ENCODE measurements at places on chromosomes 2 and 18.

DNA sequence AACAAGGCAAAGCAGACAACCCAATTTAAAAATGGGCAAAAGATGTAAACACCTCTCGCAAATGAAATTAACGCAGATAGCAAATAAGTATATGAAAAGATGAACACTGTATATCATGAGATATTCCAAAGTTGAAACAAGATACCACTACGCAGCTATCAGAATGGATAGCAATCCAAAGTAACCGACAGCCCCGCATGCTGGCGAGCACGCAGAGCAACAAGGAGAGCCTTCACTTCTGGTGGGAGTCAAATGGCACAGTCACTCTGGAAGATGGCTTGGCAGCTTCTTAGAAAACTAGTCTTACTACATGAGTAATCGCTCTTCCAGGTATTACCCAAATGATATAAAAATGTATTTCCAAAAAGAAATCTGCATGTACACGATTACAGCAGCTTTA lies 1.4 kb downstream of the NDUFA10 start:
- no peak for DNase-seq

DNA sequence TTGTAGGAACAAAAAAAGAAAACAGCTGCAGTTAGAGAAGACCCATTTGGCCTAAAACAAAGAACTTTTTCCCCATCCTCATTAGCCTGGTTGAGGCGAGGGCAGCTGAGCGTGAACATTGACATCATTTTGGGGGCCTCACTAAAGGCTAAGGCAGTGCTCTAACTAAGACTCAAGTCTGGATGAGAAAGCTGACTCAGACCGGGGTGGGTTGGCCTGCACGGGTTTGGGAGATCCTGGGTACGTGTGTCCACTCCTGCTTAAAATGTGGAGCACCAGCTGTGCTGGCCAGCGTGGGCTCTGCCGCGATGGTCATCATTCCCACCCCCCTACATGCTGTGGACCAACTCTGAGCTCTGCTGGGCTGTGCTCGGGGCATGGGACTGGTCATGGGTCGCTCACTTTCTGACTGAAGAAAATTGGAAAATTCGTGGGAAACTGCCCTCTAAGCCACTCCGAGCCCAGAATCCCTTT lies 86.0 kb upstream of the TMEM247 start:
- DNase-seq = no peak

- DNase-seq = no peak
Measured at GRCh38 chr2:233901367-233901766, 15.8 kb upstream of the TRPM8 start.

DNA sequence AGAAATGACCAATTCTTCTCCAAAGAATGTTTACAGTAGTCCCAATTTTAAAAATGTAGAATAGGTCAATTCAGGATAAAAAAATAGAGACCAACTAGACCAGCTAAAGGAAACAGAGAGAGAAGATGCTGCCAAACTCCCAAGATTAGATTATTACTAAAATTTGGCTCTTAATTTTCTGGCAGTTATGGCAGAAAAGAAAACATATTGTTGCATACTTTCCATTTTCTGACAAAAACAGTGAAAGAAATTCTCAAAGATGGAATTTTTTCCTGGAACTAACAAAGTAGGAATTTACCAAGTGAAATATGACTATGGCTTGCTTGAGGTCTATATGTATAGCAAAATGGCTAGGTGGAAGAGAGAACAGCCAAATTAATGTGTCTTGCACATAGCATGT lies 138.3 kb upstream of the STK17B start:
- no peak for DNase-seq

GRCh38 chr2:164842624-164842966 lies 972 bp upstream of the COBLL1 start:
- DNase-seq = no peak

DNA sequence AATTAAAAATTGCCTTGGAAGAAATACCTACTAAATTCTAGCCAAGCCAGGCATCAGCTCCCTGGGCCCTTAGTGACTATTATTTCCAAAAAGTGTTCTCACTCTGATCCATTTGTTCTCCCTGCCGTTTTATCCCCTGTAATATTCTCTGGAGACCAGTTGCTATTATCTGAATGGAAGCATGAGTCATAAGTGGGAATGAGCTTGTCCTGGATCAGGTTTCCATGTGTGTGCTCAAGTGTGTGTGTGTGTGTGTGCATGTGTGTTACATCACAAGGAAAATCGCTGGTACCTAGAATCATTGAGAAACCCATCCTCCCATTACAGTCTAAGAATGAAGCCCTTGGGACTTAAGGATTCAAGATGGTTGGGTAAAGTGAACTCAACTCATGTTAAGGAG lies 130.3 kb upstream of the CXCR4 start:
- no peak for DNase-seq

- DNase-seq = no peak
Measured at GRCh38 chr2:43605079-43605655, 9.3 kb upstream of the THADA start.

- DNase-seq = no peak
Measured at GRCh38 chr2:159755014-159755413, 42.7 kb downstream of the MARCHF7 start.

DNA sequence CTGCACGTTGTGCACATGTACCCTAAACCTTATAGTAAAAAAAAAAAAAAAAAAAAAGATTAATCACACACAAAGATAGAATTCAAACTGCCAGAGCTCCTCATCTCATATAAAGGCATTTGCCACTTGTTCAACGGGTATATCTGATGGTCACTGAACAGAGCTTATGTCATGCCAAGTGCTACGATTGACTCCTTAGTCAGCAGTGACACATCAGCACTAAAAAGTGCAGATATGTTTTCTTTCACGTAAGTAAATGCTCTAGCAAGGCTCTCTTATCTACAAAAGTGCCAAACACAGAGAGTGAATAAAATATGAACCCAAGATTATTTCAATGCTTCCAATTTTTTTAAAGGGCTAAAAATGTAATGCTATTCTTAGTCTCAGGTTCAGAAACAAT lies 1.1 kb downstream of the LMAN1 start:
- DNase-seq = no peak
